ENCODE measurements at places on chromosomes 4 and X.

DNA sequence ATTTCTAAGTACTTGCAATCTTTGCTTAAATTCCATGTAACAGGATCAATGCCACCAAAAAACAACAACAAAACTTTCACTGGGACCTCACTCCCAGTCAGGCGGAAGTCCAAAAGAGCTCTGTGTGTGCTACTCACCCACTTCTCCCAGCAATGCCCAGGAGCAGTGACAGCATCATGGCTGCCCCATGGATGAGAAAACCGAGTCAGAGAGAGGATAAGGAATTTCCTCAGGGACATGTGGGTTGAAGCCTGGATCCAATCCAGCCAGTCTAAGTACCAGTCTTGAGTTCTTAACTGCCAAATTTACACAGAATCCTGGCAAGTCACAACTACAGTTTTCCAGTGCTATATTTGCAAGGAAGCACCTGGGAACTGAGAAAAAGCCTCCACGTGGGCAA lies 64.5 kb downstream of the STX18 start:
- no peak for DNase-seq

DNA sequence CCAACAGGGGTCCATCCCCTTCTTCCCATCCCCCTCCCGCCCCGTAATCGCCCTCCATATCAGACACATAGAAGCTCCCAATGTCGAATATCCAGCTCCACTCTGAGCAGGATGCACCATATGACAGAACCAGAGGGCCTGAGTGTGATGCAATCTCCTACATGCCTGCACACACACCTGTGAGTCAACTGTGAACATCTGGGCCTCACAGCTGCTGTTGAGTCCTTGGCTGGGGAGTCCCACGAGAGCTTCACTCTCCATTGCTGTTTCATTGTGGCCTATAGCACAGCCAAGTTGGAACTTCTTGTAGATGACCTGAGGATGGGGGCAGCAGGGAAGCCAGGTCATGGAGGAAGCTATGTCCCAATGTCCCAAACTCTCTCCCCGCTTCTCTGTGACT lies 8.2 kb downstream of the SLC38A5 start:
- DNase-seq, result no peak

- DNase-seq, result no peak
Measured at GRCh38 chr4:77121736-77122240, 35.2 kb upstream of the CCNG2 start.

- DNase-seq, result no peak
Measured at GRCh38 chr4:94641702-94642560, 115.8 kb upstream of the BMPR1B start.

GRCh38 chr4:38001927-38002326 lies 41.7 kb downstream of the PTTG2 start:
- no peak for DNase-seq

DNA sequence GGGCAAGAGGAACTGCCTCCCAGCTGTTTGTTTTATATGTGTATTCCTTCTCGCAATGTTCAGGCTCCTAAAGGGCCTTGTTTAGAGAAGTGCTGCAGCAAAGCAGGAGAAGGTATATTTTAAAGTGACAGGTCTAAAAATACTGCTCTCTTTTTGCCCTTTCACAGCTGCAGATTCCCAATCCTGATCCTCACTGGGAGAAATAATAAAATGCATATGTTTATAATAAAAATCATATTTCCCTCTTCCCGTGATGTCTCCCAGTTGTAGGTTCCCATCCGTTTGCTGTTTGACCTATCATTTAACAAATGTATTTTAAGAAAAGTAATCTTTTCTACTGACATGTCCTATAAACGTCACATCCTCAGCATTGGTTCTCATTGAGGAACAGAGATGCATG lies 62.7 kb upstream of the GPC4 start:
- no peak for DNase-seq

GRCh38 chr4:74638689-74639088 lies 155.6 kb downstream of the BTC start:
- no peak for DNase-seq

DNA sequence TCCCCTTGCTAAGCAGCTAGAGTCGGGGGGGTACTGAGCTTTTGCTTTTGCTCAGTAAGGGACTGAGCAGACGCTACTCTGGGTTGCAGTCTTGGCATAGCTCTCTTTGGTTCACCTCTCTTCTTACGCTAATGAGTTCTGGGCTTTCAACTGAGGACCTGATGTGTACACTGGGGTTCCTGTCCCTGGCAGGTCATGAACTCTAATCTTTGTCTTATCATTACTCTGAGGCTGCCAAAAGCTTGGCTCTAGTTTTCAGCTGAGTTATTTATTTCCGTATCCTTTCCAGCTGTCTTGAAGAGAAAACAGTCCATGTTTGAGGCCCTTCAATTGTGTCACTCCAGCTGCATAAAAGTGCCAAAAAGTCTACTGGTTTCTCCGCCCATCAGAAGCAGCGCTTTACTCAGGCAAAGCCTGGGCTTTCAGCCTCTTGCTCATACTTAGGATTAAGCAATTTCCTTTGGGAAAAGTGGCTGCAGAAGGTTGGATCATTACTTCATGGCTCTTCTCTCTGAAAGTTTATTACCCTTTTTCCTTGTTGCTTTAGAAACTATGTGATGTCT lies 121.0 kb upstream of the STOX2 start:
- DNase-seq, result no peak

DNA sequence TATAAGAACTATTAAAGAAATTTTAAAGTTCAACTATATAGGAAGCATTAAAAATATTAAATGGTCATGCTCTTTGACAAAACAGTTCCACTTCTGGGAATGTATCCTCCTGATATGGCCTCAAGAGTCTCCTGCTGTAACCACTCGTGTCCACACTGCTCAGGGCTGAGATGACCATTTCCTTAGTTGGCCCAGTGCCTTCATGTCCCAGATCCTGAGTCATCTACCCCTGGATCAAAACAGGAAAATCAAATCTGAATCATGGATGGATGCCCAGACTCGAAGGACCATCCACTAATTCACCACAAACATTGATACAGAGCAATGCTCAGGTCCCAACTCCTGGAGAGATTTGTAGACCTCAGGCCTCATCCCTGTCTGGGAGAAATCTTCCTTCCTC lies 44.7 kb downstream of the GPRASP3 start:
- DNase-seq, result no peak

DNA sequence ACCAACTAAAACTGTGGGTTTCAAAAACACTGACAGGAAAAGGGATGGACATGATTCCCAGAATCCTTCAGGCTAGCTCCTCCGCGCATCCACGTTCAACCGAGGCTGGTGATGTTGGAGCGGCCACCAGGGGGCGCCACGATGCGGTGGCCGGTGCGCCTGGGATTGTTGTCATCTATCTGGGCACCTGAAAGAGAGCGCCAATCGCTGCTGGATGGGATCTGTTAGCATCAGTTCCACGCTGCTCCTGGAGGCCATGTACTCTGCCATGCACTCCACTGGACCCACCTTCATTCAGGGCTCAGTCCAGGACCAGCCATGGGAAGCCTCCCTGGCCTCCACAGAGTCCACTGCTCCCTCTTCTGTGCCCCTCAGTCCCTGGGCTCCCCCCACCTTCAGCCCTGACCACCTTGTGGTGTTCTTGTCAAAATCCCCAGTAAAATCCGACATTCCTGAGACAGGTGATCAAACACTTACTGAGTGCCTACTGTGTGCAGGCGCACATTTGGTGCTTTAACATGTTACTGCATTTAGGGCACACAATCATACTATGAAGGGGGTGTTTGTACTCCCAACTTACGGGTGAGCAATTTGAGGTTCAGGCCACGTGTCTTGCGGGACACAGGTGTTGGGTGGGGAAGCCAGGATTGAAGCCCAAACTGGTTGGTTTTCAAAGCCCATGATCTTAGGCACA lies 71.1 kb downstream of the CRMP1 start:
- DNase-seq, result no peak

DNA sequence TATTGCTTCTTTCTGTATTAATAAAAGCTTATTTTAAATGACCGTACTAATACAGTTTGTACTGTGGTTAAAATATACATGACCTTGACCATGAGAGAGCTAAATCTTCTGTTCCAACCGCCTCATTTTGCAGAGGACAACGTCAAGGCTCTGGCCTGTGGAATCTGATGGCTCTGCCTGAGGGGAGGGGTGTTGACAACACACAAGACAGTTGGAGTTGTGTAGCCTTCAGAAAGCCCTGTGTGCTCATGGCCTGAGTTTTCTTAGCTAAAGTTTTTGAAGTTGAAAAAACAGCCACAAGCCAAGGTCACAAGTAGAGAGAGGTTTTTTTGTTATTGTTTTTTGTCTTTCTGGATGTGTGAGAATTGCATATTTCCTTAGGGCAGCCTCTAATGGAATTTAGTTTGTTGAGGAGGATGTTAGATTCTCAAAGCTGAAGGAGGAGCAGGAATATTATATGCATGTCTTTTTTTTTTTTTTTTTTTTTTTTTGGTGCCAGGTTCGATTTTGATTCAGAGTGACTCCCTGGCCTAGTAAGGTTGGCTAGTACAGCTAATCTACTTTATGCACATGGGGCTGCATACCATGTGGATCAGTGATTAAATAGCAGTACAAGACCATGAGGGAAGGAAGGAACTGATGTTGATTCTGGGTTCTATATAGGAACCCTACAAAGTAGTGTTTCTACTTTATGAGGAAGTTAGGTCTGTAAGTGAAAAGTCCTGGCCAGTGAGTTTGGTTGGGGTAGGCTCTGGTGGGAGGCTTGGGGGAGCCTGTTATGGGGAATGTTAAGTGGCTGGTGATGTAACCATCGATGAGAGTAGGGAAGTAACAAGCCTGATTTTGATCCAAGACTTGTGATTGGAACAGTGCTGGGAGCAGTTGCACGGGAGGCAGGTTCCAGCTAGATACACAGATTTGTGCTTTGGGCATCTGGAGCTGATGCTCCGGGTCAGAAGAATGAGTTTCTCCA lies 20.3 kb downstream of the SMS start:
- DNase-seq, result no peak

DNA sequence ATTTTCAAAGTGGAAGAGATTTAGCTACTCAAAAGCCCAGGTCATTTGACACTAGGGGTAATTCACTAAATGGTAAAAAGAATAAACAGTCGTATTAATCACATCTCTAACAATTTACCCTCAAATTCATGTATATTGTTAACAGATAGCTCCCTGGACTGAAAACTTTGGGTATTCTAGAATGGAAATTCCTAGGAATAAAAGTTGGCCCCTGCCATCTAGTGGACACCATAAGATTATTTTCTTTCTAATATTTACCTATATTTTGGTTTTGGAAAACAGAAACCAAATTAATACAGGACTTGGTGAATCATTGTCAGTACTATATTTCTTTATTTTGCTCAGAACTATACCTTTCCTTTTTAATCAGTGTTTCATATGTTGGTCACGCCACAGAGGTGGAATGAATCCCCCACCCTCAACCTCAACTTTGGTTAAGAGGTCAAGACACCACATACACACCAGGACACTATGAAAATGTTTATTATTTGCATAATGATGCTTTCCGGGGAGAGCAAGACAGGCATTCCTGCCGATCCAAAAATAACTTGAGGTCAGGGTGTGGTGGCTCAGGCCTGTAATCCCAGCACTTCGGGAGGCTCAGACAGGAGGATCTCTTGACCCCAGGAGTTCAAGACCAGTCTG lies 96.2 kb upstream of the APOOL start:
- DNase-seq, result no peak

- no peak for DNase-seq
Measured at GRCh38 chrX:19245711-19246269, 97.9 kb upstream of the PDHA1 start.

- DNase-seq, result no peak
Measured at GRCh38 chrX:45781901-45782553, 581.4 kb upstream of the DIPK2B start.

GRCh38 chrX:15781961-15782699 lies 8.2 kb upstream of the ZRSR2 start:
- DNase-seq, result no peak

DNA sequence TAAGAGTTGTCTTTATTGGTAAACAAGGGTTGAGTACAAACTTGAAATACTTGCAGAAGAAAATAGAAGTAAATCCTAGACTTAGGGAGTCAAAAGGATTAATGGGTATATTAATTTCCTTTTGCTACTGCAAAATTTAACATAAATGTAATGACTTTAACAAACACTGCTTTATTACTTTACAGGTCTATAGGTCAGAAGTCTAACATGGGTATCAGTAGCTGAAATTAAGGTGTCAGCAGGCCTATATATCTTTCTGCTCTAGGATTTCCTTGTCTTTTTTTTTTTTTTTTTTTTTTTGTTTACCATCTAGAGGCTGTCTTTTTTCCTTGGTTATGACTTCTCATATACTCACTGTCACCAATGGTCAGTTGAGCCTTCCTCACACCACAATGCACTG lies 220.4 kb downstream of the GRID2 start:
- no peak for DNase-seq

- no peak for DNase-seq
Measured at GRCh38 chr4:15653420-15653819, 1.7 kb downstream of the FBXL5 start.

DNA sequence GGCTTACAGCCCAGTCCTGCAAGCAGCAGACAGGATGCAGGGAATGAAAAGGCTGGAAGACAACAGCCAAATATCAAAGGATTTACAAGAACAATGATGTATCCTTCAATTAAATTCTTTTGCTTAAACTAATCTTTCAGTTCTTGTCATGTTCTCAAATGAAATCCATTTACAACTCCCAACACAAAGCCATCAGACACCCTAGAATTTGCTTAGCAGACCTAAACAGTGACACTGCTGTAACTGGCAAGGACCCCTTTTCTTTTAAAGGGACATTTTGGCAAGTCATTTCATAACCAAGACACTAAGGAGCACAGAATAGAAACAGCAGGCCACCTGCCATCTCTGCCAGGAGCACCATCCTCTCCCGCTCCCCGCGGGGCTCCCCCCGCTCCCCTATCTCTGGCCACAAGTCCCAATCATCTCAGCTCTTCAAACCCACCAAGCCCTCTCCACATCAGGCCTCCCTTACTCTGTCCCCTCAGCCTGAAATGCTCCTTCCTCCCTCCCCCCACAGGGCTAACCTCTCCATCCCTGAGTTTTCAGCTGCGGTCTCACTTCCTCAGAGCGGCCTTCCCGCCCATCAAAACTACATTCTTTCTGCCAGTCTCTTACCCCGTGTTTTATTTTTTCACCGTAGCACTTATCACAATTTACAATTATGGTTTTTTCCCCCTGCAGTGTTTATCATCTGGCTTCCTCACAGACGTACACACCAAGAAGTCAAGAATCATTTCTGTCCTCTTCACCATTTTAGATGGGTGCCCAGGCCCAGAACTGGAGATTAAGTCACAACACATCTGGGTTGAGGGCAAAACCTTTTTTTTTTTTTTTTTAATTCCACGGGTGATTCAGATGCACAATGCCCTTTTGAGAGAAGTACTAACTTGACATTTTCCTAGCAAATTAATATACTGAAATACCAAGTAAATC lies 45.8 kb downstream of the TSPAN5 start:
- no peak for DNase-seq

DNA sequence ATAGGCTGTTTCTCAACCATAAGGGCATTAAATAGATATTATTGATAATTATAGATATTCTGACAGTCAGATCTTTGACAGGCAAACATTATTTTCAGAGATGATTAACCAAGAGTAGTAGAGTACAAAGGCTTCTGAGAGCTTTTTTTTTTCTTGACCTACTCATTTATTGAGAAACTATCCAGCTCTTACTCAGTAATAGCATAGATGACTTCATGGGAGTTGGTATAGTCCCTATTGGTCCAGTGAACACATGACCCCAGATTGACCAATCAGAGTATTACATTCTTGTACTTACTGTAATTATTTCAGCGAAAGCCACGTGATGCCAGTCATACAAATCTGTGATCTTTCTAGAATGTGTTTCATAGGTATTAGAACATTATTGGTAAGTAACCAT lies 508.7 kb downstream of the FSTL5 start:
- no peak for DNase-seq
